ENCODE measurements at places on chromosomes 12 and 14.
A peak's percentile ranks its signal among the peaks of the same experiment; 100 is the strongest.

GRCh38 chr14:56004786-56005185 is 113.4 kb upstream of the PELI2 start:
- DNase-seq = no peak

GRCh38 chr12:79691511-79692248 is 916 bp upstream of the PAWR start:
- DNase-seq = peak; percentile 73

- peak; percentile 79 for DNase-seq
Observed at GRCh38 chr12:98894412-98895085, 249.5 kb downstream of the APAF1 start.

GRCh38 chr14:88962356-88962755 is 137.9 kb downstream of the TTC8 start:
- no peak for DNase-seq

- no peak for DNase-seq
Observed at GRCh38 chr12:38995249-38995648, 89.9 kb upstream of the CPNE8 start.

- peak; percentile 73 for DNase-seq
Observed at GRCh38 chr12:46266869-46267574, 1.8 kb downstream of the SLC38A1 start.

GRCh38 chr14:90677484-90678050 is 138.7 kb downstream of the TTC7B start:
- DNase-seq = no peak

- DNase-seq = no peak
Observed at GRCh38 chr14:24851406-24851805, 198.5 kb downstream of the STXBP6 start.

- no peak for DNase-seq
Observed at GRCh38 chr12:48991247-48992050, 7.7 kb downstream of the DDN start.

GRCh38 chr12:119826661-119827445 is 50.3 kb downstream of the CIT start:
- DNase-seq = no peak

- no peak for DNase-seq
Observed at GRCh38 chr12:75900781-75901254, 130.8 kb downstream of the PHLDA1 start.

- DNase-seq = no peak
Observed at GRCh38 chr12:124369055-124369826, 74.3 kb downstream of the RFLNA start.

DNA sequence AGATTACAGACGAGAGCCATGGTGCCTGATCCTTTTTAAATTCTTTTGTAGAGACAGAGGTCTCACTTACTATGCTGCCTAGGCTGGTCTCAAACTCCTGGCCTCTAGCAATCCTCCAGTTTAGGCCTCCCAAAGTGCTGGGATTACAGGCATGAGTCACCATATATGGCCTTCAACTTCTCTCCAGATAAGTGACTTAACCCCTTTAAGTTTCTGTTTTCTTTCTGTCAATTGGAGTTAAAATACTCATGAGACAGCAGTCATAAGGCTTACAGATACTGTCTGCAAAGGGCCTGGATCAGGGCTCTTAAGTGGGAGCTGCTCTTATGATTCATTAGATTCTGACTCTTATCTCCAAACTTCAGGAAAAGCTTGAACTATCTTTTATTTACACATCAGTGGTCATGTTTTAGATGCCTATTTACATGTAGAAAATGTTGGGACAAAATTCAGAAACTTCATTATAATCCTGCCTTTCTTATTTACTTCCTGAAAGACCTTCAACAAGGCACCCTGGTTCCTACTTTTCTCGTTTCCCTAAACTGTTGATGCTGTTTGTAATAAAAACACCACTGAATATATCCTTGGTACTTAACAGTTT is 271.5 kb upstream of the TBX3 start:
- DNase-seq = no peak

DNA sequence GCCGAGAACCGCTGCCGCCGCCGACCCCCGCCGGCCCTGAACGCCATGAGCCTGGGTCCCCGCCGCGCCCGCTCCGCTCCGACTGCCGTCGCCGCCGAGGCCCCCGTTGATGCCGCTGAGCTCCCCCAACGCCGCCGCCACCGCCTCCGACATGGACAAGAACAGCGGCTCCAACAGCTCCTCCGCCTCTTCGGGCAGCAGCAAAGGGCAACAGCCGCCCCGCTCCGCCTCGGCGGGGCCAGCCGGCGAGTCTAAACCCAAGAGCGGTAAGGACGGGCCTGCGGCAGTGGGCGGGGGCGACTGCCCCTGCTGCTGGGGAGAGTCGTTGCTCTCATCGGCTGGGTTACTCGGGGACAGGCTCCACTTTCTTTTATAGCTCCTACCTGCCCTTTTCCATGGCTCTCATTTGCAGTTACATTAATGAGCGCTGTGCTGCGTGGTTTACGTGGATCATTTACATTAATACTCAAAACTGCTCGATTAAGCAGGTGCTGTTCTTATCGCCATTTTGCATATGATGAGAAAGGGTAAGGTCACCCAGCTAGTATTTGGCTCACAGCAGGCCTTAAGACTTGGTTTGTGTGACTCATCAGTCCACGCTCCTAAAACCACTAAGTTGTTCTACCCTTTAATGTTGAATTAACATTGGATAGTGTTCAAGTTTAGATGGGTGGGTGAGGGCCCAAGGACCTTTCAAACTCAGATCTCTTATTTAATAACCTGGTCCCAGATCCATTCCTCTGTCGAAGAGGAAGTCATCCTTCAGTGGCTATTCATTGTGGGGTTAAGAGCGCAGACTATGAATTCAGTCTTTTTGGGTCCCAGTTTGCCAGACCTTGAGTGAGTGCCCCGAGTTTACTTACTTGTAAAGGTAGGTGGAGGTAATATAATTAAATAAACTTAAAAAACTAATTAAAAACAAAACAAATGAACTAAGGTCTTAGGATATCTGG is 823 bp downstream of the RNF10 start:
- peak; percentile 49 for DNase-seq

DNA sequence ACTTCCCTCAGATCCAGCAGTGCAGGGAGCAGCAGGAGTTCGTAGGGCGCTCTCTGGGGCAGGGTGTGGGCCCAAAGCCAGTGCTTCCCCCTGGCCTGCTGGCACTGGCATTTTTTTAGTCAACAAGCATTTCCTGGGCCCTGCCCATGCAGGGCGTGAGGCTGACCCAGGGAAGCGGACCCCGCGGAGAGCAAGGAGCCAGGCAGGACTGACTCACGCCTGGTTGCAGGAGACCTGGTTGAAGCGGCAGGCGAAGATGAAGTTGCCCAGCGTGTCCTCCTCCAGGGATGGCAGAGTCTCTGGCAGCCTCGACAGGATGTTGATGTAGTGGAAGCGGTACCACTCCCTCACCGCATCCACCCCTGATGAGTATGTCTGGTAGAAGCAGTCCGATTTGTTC is 13.5 kb downstream of the SCNN1A start:
- DNase-seq = no peak

DNA sequence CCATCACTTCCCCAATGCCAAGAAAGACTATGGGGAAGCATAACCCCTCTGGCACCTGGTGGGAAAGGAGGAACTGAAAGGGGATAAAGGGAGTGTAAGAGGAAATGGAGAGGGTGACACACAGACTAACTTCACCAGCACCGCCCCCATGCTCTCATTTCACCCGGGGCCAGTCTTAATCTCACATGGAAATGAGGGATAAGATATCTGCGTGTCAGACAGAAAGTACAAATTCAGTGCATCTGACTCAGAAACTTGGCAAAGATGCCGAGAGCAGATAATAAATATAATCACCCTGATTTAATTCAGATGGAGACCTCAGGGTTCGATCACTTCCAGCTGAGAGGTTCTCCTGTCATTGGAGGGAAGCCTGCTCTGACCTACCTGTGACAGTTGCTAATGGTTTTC is 191.6 kb downstream of the DUSP6 start:
- no peak for DNase-seq

DNA sequence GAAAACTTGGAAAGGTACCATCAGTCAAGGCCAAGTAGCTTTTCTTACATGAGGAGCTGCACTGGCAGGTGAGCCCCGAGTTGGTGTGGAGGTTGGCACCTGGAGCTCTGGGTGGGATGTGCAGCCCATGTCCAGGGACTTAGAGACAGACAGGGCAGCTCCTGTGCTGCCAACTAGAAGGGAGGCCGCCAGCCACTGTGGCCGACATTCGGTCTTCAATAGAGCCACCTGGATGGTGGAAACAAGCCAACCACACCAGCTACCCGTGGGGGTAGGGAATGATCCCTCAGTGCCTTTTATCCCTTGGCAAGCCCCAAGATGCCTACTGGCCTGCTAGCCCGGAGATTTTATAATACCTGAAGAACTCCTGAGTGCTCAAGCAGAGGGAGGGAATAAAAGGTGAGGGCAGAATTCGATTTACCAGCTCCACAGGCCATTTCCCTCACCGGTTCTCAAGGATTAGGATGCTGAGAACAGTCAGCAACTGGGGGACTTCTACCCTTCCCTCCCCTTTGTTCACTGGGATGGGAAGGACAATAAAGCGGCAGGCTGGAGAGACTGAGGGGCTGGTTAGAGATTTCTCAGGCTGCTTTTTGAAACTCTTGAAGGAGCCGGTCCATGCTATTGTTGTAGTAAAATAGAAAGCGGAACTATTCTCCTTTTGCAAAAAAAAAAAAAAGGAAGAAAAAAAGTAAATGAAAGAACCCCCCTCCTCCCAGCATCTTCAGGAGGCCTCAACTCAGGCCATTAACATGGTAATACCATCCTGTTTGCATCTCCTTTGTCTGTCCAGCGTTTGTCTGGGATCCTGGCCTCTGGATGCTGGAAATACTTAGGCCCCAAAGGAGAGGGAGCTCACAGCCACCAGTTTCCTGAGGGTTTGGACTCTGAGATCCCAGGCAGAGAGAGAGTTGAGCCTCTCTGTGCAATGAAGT is 321.6 kb downstream of the ZFP36L1 start:
- DNase-seq = no peak

DNA sequence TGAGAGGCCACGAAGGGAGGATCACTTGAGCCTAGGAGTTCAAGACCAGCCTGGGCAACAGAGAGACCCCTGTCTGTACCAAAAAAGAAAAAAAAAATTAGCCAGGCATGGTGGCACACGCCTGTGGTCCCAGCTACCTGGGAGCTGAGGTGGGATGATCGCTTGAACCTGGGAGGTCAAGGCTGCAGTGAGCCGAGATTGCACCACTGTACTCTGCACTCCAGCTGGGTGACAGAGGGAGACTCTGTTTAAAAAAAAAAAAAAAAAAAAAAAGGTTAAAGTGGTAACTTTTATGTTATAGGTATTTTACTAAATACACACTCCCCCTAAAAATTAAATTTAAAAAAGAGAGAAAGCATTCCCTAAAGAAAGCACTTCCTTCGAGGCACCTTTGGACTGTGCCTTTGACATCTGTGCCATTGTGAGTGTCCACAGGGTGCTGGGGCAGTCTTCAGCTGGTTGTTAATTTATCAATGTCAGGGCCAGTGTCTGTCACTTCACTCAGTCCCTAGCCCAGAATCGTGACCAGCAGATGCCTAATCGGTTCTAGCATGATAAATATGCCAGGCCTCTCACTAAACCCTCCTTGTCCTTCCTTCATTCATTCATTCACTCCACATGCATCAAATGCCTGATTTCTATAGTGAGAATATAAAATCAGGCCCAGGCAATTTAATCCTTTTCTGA is 63.1 kb downstream of the B4GALNT3 start:
- DNase-seq = no peak

DNA sequence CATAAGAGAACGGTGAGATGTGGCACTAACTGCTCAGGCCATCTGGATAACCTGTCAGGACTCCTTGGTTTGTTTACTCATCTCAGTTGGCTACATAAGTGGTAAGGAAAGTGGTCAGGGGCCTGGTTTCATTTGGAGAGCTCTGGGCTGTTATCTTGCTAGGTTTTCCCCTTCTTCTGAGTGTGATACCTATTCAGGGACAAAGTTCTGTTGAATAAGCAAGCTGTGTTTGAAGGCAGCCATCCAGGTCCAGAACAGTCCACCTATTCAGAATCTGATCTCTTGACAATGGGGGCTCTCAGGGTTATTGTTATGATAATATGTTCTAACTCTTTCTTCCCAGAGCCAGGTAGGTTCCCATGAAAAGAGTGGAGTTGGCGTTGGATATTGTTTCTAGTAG is 194.9 kb downstream of the PAH start:
- DNase-seq = no peak

GRCh38 chr12:116325336-116325664 is 47.8 kb upstream of the MED13L start:
- DNase-seq = no peak

- peak; percentile 77 for DNase-seq
Observed at GRCh38 chr12:70733385-70733784, 96.2 kb upstream of the PTPRB start.

DNA sequence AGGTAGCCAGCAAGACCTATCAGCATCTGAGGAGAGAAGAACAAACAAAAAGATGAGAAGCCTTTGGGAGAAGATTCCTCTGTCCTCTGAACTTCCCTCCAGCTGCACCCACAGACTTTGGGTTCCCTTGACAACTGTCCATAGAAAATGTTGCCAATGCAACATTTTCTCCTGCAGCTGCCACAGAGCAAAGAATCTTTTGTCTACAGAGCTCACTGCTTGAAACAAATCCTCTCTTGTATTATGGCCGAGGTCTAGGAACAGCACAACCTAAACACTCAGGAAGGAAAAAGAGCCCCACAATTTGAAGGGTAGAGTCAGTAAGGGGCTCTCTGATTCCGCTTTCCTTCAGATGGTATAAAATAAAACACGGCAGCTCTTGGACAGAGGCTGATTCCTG is 14.3 kb downstream of the POMT2 start:
- no peak for DNase-seq

DNA sequence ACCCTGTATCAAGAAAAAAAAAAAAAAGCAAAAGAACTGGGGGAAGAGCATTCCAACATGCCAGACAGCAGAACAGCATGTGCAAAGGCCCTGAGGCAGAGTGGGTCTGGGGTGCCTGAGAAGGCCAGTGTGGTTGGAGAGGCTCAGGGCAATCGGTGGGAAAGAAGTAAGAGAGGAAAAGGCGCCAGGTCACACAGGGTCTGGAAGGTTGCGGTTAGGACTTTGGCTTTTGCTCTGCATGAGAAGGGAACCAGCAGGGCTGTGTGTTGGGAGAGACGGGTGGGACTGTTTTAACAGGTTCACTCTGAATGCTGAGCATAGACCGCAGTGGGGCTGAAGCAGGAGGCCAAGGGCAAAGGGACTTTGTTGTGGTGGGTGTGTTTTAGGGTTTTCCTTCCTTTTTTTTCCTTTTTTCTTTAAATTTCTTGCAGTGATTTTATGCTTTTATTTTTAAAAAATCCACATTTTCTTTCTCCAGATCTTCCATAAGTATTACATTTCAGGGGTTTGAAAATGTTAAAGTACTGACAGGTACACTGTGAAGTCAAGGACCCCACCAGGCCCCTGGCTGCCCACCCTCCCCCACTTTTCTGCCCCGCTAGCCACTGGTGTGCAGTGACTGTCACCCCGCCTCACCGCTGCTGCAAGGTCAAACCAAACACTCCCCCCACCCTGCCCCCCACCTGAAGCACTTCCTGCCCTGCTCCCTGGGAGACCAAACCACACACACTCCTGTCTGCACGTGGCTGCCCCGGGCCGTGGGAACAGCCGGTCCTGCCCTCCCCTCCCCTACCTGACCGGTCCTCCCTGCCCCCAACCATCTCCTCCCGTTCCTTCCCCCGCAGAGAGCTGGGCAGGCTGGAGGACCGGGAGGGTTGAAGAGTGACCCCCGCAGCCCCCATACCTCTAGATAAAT is 30.0 kb downstream of the DTX1 start:
- no peak for DNase-seq

- no peak for DNase-seq
Observed at GRCh38 chr12:52250048-52250990, 17.3 kb downstream of the KRT7 start.
